ENCODE measurements at places on chromosomes 16 and 17. TPM values are rescaled to one million over a fixed set of nuclear protein-coding genes. Genes with fewer than 3 reads are reported as not detected.

The C17orf75 gene
- 23.9 TPM for total RNA-seq

The KRT24 gene
- not detected for total RNA-seq

The OR3A3 gene
- not detected for total RNA-seq

- DNase-seq = peak; percentile 84
Observed at GRCh38 chr17:59825533-59826322, 67.0 kb downstream of the TUBD1 start.

DNA sequence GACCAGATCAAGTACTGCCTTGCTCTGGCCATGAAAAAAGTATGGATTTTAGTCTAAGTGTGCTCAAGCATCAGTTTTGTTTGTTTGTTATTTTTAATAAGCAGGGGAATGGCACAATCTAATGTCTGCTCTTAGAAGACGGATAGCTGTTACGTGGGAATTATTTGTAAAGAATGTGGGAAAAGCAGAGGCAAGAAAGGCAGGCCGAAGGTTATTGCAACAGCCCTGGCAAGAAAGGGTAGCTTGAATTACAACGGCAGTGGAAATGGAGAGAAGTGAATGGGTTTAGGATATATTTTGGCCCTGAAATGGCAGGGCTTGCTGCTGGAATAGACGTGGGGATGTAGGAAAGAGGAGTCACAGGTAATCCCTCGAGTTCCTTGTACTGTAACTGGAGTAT lies 987 bp upstream of the HASPIN start:
- no peak for DNase-seq

DNA sequence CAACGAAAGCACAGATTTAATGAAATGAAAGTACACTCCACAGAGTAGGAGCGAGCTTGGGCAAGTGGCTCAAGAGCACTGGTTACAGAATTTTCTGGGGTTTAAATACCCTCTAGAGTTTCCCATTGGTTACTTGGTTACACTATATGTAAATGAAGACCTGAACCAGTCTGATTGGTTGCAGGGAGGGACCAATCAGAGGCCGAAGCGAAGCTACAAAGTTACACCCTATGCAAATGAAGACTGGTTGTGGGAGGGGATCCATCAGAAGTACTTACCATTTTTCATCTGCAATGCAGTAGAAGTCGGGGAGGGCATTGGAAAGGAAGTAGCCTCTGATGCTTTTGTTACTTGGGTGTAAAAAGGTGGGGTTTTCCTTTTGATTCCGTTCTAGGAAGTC lies 132.0 kb downstream of the PMP22 start:
- DNase-seq = no peak

DNA sequence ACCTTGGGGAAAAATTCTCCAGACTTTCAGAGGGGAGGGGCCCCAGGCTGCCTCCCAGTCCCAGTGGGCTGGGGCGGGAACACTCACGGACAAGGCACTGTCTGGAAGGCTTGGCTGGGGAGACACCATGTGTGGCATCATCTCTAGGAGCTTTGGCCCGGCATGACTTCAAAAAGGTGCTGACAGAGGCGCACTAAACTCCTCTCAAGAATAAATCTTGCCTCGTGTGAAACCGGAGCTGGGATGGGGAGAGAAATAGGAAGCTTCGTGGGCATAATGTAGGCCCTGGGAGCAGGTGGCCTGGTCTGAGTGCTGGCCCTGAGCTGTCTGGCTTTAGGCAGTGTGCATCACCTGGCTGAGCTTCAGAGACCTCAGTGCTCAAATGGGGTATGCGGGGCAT lies 5.7 kb downstream of the WSCD1 start:
- no peak for DNase-seq

DNA sequence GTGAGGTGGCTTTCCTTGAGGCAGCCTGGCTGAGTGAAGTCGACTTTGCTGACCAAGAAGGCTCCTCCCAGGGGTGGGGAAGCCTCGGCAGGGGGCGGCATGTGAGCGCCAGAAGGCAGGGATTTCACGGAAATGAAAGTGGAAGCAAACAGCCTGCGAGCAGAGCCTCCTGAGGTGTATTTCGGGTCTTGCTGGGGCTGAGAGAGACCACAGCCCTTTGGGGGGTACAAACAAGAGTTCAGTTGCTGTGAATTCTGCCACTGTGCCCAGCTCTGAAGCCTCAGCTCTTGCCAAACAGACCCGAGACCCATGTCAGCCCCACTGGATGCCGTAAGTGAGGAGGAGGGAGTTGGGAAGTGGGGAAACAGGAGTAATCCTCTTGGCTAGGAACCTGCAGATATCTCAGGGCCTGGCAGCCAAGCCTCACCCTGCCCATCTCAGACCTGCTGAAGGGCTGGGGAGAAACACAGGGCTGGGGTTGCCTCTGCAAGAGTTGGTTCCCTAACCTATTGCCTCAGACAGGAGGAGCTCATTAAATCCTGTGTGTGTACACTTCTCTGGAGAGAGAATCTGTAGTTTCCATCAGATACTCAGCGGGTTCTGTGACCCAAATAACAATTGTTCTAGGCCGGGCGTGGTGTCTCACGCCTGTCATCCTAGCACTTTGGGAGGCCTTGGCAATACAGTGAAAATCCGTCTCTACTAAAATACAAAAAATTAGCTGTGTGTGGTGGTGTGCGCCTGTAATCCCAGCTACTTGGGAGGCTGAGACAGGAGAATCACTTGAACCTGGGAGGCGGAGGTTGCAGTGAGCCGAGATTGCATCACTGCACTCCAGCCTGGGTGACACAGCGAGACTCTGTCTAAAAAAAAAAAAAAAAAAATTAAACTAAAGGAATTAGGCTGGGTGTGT lies at the start of gene IFI35:
Gene IFI35, plus strand, starts transcription at position 146 of the 913 bp plus-strand sequence. Its CDS starts 164 bp downstream, at position 310.
- DNase-seq = peak; percentile 74

GRCh38 chr17:81404558-81405165 lies 9.4 kb downstream of the BAHCC1 start:
- no peak for DNase-seq

- DNase-seq = no peak
Observed at GRCh38 chr16:56019274-56019673, 144.1 kb upstream of the CES5A start.

Data from skin of body (tissue), 3 donors.